ENCODE measurements at places on chromosomes 5 and 9.

DNA sequence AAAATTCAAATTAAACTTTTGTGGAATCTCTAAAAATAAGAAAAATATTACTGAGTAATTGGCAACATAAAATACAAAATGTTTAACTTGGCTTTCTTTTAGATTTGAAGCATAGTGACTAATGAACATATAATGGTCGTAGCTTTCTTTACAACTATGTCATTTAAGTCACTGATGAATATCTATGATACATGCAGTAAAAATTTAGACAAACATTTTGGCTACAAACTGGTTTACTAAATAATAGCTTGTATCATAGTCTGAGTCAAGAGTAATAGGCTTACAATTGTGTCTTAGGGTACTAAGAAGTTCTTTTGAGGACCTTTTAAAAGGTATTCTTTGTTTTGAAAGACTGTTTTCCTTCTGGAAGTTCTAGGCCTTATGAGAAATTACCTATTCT, 2.0 kb upstream of the APC start:
- DNase-seq = no peak

- no peak for DNase-seq
These were observed 76.6 kb upstream of the ZNF169 start for GRCh38 chr9:94182532-94182931.

- peak; percentile 33 for DNase-seq
These were observed 138.9 kb upstream of the RUSC2 start for GRCh38 chr9:35350827-35351549.

DNA sequence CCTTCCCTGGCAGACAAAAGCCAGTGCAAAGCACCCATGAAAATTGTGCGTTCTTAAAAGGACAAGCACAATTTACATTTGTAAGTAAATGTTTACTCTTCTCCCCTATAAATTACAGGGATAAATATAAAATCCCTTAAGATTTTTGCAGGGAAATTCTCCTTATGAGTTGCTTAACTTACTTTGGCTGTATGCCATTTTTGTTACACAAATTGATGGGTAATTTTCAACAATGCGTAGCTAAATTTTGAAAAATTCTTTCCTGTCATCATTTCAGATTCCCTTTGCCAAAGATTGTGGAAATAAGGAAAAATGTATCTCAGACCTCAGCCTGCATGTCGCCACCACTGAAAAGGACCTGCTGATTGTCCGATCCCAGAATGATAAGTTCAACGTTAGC, 64.2 kb upstream of the ITGA2 start:
- DNase-seq = no peak

- DNase-seq = no peak
These were observed 13.3 kb downstream of the SPATA9 start for GRCh38 chr5:95669540-95669939.

DNA sequence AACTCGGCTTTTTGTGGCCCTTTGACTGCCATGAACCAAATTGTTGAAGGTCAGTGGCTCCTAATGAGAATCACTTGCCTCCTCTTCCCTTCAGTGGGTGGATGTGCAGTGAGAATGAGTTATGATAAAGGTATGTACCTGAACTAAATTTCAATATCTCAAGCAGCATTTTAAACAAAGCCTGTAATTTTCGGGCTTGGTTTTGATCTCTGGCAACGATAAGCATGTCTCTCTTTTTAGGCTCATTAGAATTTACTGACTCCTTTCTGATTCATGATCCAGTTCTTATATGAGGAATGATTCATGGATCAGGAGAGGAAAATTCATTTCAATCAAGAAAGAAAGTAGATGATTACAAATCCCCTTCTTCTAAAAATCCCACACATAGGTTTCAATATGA, 305.5 kb downstream of the ARRDC3 start:
- no peak for DNase-seq

GRCh38 chr9:36123515-36123914, 13.0 kb upstream of the GLIPR2 start:
- no peak for DNase-seq

DNA sequence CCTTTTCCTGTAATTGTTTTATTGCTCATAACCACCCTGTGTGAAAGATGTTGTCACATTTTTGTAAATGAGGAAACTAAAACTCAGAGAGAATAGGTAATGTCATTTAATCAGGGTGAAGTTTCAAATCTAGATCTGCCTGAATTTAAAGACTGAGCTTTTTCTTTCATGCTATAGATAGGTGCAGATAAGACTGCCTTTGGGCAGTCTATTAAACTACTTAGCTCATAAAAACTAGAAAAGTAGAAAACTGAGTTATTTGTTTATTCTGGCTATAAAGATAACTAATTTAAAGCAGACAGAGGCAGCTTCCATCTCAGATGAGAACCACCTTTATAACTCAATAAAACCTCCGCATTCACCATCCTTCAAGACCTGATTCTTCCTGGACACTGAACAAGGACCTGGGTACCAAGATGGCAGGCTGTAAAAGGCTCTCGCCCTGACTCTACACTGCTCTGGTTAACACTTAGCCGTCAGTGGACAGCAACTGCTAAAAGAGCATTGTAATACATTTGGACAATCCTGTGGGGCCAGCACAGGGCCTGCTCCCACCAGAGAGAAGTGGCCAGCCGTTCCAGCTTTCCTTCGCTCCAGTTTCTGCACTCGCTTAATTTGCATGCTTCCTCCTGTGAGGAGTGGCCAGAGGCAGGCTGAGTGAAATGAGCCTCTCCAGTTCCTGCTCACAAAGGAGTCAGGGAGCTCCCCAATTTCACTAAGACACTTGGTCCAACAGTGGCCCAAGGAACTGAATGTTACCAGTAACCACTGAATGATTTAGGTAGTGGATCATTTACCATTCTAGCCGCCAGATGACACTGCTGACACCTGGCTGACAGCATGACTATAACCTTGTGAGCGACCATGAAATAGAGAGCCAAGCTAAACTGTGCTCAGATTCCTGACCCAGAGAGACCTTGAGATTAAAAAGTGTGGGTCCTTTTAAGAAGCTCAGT, 566.4 kb downstream of the EFNA5 start:
- DNase-seq = peak; percentile 71

- no peak for DNase-seq
These were observed 22.1 kb downstream of the ARHGAP26 start for GRCh38 chr5:142792012-142792864.

DNA sequence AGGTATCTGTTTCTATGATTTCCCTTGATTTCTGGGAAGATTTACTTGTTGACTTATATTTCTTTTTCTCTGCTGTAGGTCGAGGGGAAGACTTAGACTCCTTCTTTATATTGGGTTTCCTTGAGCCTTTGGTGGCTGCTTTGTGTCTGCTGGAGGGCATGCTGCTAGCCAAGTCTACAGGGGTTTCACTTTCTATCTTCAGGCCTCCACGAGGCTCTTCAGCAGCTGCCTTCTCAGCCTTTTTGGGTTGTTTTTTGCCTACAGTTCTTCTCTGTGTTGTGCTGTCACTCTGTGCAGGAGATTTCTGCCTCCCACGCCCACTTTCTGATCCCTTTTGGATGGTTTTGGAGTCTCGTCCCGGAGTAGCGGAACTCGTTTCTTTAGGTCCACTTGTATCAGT, 23.2 kb downstream of the LEAP2 start:
- no peak for DNase-seq

- DNase-seq = no peak
These were observed 299.1 kb upstream of the PRR16 start for GRCh38 chr5:120164986-120165385.

GRCh38 chr5:36150676-36151433, 832 bp downstream of the LMBRD2 start:
- DNase-seq = peak; percentile 20

GRCh38 chr9:3900673-3901318, 375.0 kb upstream of the RFX3 start:
- no peak for DNase-seq

GRCh38 chr9:91433180-91433579, 9.5 kb upstream of the NFIL3 start:
- no peak for DNase-seq

- DNase-seq = no peak
These were observed 1148.1 kb upstream of the ACO1 start for GRCh38 chr9:31236344-31236743.
